ENCODE measurements at places on chromosomes 2 and 18.

GRCh38 chr2:238415036-238415764, 11.5 kb upstream of the ASB1 start:
- peak; percentile 18 for DNase-seq

DNA sequence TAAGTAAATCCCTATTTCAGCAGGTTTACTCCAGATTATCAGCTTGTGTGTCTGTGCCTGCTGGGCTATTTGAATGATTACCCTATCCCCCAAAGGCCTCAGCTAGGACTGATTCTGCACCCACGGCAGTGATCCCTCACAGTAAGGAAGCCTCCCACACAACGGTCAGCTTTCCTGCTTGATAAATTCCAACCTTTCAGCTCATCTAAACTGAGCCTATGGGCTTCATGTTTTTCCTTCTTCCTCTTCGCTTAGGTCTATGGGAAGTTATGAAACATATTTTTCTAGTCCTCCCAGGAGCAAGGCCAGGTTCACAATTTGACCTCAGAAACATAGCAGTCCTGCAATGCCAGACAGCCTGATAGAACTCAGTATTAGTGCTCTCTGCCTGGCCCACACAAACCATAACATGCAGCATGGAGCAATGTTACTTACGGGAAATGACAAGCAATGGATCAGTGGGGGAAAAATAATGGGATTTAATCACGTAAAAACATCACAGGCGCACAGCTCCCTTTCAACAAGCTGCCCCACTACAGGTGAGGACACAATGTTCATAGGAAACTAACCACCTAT, 170.9 kb downstream of the ZNF521 start:
- no peak for DNase-seq

- DNase-seq, result no peak
Observed at GRCh38 chr2:205758500-205758899, 76.2 kb downstream of the NRP2 start.

GRCh38 chr2:235279965-235280364, 213.9 kb upstream of the AGAP1 start:
- no peak for DNase-seq

- no peak for DNase-seq
Observed at GRCh38 chr2:226135861-226136548, 663.6 kb downstream of the IRS1 start.

DNA sequence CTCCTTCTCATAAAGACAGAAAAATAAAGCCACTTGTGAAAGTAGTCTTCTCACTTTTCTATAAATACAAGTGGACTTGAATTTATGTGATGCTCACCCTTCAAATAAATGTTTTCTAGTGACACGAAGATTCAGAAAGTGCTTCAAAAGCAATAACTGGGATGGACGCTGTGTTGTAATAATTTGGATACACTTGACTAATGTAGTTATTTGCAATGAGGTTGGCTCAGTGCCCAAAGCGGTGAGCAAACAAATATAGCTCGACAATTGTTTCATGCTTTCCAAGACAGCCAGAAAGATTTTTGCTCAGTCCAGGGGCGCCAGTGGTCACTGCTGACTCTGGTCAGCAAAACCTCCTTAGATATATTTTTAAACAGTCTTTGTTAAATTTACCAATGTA, 278.6 kb upstream of the KLHL14 start:
- no peak for DNase-seq

GRCh38 chr2:175883586-175884194, 118.4 kb downstream of the LNPK start:
- DNase-seq, result no peak

GRCh38 chr2:170965446-170966225, 36.6 kb downstream of the GORASP2 start:
- DNase-seq, result no peak

DNA sequence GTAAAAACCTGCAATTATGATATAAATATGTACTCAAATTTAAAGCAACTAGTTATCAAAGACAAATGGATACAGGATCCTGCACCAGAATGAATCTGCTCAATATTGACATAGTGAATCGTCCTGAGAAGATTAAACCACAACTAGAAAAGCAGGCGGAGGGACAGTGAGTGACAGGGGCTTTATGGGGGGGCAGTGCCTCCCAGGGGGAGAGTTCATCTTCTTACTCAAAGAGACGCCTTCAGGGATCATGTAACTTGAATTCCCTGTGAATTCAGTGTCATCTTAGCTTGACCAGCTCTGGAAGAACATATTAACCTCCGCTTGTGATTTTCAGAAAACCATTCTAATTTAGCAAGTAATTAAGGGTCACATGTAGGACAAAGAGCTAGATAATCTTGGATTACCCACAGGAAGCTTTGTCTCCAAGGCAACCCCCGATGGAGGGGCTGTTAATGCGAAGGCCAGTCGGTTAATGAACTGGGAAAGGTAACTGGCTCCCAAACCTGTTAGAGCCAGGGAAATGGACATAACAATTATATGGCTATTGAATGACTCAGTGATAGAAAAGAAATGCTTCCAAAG, 17.4 kb upstream of the LMAN1 start:
- DNase-seq, result no peak

GRCh38 chr2:11636593-11637295, 33.3 kb downstream of the NTSR2 start:
- no peak for DNase-seq

GRCh38 chr2:229426464-229426863, 155.4 kb upstream of the PID1 start:
- DNase-seq, result no peak

DNA sequence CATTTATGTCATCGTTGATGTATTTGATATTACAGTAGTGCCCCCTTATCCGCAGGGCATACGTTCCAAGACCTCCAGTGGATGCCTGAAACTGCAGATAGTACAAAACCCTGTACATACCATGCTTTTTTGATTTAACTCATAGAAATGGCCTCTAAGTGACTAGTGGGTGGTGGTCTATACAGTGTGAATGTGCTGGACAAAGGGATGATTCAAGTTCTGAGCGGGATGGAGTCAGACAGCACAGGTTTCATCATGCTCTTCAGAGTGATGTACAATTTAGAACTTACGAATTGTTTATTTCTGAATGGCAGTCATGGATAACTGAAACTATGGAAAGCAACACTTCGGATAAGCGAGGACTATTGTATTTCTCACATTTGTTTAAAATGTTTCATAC, 473.1 kb upstream of the FANCL start:
- no peak for DNase-seq

DNA sequence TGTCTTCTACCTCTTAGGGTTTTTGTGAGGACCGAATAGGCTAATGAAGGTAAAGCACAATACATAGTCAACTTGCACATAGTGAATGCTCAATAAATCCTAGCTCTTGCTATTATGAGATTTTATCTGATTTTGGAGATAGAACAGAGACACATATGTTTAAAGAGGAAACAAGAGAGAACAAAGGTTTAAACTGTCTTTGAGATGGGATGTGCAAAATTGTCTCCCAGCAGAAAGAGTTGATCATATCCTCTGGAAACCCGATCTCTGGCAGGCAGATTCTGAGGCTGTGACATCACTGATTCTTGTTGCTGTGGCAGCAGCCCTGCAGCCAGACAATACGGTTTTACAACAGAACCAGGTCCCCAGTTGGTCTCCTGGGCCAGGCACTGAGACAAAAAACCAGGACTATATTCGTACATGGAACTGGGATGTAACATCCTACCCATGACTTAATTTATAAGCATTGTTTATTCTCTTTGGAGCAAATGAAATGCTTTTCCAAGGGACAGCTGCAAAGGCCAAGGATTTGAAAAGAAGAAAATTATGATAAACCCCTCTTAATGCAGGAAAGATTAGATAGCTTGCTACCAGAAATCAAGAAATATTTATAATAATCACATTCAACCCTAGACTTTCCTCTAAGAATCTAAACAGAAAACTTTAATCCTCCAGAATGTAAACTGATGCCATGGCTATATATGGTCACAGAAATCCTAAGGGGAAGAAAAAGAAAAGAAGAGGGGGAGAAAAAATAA, 80.2 kb downstream of the SLC8A1 start:
- no peak for DNase-seq

DNA sequence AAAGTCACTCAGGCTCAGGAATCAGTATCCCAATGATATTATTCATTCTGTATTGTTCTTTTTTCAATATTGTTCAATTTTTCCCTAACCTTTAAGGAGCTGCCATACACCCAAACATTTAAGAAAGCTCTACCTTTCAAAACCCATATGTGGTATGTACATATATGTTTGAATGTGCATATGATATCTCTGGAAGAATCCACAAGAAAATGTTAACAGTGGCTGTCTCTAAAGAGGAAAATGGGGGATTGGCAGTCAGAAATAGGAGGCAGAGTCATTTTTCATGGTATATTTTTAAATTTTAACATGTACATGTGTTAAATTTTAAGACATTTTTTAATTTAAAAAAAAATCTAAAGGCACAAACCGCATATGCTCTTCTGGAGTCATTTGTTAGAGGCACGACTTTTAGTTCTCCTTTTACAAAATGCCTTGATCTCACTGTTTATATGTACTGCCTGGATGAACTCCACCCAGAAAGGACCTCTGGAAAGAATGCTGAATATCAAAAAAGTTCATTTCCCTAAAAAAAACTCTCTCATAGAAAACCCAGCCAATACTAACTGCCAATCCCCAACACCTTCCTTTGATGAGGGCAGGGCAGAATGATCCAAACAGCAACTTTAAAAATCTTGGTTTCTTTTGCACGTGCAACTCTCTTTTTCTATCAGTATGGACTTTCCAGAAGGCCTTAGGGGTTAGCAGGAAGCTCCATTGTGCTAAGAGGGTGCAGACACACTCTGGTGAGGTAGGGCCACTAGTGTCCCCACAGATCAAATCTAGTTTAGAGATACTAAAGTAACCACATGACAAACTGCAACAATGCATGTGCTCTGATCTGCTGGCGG, 23.6 kb downstream of the KCTD1 start:
- no peak for DNase-seq
